ENCODE measurements at places on chromosomes 4 and X. TPM values are rescaled to one million over a fixed set of nuclear protein-coding genes. Genes with fewer than 3 reads are reported as not detected.

The GAGE12F gene
- total RNA-seq, result not detected

The ANKRD37 gene
- 13.0 TPM for total RNA-seq

The ALAS2 gene
- 0.79 TPM for total RNA-seq

The ADH1A gene
- total RNA-seq, result 0.85 TPM

The IL21 gene
- not detected for total RNA-seq

The TBX22 gene
- not detected for total RNA-seq

The CYP4V2 gene
- 69.8 TPM for total RNA-seq

The PAK3 gene
- 2.1 TPM for total RNA-seq

The C4orf50 gene
- 0.16 TPM for total RNA-seq

The ATP1B4 gene
- total RNA-seq, result not detected

The ZNF157 gene
- total RNA-seq, result 0.57 TPM

The F9 gene
- not detected for total RNA-seq

The LRCH2 gene
- total RNA-seq, result 2.4 TPM

The AFM gene
- total RNA-seq, result not detected

The EGFL6 gene
- not detected for total RNA-seq

The OPRPN gene
- not detected for total RNA-seq

The ELF4 gene
- total RNA-seq, result 18.0 TPM

The RAB41 gene
- not detected for total RNA-seq

The MUC7 gene
- total RNA-seq, result not detected
